Cardiac fibroblast (primary cell): ENCODE measurements at places on chromosomes 7 and 10.
A peak's percentile ranks its signal among the peaks of the same experiment; 100 is the strongest.

GRCh38 chr10:66838656-66839055 lies 87.2 kb upstream of the LRRTM3 start:
- DNase-seq = no peak

DNA sequence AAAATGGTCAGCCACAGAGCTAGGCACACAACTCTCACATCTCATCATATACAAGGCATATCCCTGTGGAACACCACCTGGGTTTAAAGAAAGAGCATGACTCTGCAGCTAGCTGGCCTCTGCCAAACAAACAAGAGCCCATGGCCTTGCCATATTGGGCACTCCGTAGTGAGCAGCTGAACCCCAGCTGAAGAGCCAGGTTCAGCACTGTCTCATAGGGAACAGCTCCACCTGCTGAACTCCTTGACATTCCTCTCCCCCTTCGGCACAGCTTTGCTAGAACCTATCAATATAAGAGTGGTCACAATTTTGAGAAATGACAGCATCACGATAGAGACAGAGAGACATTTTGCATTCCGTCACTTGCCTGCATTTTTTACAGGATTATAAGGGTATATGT lies 20.0 kb downstream of the SORCS1 start:
- DNase-seq = no peak

- no peak for DNase-seq
These were observed 230.0 kb upstream of the PPP1R3A start for GRCh38 chr7:114148779-114149178.

DNA sequence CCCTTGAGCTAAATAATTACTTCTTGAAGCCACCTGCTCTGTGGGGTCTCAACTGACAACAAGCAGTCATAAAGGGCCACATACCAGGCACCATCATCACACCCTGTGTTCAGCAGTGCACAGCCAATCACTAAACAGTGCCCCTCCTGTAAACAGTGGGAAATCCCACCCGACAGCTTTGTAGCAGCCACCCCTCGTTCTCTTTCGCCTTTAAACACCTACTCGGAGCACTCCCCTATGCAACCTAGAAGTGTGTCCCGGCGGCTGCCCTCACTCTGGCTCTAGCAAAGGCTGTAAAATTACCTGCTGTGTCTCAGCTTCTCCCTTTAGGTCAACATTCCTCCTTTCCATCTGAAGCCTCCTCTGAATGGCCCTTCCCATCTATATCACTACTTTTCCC lies 111.9 kb downstream of the TCERG1L start:
- DNase-seq = no peak

DNA sequence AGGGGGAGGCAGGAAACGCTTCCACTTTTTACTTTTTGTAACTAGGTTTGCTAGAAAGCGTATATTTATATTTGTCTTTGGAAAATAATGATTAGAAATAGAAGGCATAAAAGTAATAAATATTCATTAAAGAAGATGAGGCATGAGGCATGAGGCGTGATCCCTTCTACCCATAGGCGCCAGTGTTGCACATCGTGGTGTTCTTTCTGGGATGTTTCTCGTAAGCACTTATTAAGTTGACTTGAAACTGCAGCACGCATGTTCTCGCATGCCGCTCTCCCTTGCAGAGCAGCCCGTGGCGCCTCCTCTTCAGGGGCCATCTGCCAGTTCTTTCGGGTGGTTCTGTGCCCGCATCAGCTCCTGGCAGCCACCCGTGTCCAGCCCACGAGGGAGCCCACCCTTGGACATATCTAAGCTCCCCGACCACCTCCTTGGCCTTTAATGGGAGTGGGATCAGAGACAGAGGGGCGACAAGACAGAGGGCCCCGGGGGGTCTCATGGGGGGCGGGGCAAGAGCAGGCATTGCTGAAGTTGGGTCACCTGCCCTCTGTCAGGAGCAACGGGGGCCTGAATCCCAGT lies 28.5 kb upstream of the CSGALNACT2 start:
- no peak for DNase-seq

- no peak for DNase-seq
These were observed 1125.0 kb downstream of the TYW1 start for GRCh38 chr7:68121655-68122054.

- DNase-seq = no peak
These were observed 147.2 kb upstream of the ADO start for GRCh38 chr10:62657244-62657835.

- no peak for DNase-seq
These were observed 97.8 kb upstream of the PPIF start for GRCh38 chr10:79249186-79250121.

GRCh38 chr7:38310591-38311101 lies 37.2 kb upstream of the TARP start:
- DNase-seq = peak; percentile 54

- DNase-seq = no peak
These were observed 122.0 kb upstream of the HABP2 start for GRCh38 chr10:113430634-113431397.

DNA sequence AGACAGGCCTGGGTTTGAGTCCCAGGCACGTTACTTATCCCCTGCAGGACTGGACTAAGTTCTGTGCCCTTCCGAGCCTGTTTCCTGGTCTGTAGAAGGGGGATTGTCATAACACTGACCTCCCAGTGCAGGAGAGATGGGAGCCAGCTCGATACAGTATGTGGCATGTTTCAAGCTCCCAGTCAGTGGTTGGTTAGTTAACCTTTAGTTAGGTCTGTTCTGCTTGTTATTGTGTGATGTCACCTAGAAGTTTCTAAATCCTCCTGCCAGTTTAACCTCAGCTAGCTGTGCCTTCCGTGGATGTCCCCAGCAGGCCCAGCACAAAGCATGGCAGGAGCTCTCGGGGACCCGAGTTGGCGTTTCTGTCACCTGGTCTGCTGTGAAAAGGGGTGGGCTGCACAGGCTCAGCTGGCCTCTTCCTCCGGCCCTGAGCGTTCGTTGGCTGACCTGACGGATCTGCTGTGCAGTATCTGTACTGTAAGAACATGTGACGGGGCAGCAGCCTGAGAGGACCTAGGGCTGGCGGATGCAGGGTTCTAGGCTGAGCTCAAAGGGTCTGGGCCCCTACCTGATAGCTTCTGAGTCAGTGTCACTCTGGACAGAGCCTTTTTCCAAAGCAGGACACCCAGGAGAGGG lies 53.0 kb downstream of the SPOCK2 start:
- DNase-seq = no peak

- DNase-seq = peak; percentile 33
These were observed 5.1 kb upstream of the EMX2 start for GRCh38 chr10:117537436-117537903.

- DNase-seq = no peak
These were observed 76.0 kb upstream of the DNAAF5 start for GRCh38 chr7:650339-651031.

- no peak for DNase-seq
These were observed 73.9 kb upstream of the KAT6B start for GRCh38 chr10:74752371-74753040.

- DNase-seq = no peak
These were observed 195.4 kb upstream of the AOAH start for GRCh38 chr7:36919738-36920137.

DNA sequence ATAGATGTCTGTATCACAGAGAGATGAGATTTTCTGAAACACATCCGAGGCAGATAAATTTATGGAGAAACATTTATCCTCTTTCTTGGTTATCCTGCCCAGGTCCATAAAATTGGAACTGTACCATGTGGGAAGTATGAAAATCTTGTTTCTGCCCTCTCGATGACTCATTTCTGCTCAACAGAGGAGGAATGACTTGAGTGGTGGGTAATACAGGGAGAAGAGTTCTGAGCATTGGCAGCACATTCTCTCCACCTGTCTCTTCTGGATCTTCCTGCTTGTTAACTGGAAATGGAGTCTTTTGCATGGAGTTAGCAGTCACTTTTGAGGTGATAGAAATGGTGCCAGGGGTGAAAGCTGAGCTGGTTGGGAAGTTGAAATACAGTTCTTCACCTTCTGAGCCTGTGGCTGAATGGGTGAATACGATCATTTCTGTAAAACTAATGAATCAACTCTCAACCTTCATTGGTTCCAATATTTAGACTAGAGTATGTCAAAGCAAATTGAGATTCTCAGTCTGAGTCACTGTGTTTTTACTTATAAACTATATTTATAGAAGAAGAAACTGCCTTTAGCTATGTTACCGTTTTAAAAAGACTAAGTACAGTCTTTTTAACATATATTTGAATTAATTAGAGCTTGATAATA lies 945.5 kb downstream of the SORCS3 start:
- DNase-seq = no peak

GRCh38 chr7:132160611-132161532 lies 415.4 kb downstream of the PLXNA4 start:
- no peak for DNase-seq

DNA sequence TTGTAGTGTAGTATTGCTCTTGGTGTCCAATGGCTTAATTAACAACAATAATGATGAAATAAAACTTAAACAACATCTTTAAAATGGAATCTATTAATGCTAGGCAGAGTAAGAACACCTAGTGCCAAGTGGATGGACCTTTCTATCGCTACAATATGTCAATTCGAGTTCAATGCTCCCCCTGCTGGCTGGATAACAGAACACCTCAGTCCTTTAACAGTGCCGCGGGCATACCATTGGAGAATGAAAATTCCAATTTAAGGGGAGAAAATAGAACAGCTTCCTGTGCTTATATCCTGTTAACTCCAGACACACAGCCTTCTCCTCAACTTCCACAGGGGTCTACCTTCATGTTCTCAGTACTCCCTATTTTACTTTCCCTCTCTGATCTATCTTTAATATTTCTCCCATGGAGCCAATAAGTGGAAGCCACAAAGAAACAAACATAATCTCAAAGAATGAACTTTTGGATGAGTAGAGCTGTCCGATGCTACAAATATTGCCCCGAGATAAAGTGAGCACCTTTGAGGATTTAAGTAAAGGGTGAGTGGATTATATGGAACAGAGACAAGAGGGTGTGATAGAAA lies 41.4 kb downstream of the COL1A2 start:
- DNase-seq = peak; percentile 85
